ENCODE measurements at places on chromosomes 11 and 22.

DNA sequence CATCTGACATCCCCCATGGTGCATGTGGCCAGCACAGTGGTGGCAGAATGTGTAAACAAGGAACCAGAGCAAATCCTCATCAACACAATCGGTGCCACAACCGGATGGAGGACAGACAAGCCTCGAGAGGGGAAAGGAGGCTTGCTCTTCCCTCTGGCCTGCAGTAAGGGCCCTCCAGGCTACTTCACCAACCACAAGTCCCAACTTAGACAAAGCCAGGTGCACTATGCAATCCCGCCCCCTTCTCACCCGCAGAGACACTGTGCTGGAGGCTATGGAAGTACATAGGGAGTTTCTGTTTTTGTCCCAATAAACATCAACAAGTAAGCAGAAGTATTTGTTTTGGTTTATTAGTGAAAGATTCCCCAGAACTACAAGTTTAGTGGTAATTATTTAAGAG lies 54.3 kb downstream of the SPATA19 start:
- no peak for DNase-seq

DNA sequence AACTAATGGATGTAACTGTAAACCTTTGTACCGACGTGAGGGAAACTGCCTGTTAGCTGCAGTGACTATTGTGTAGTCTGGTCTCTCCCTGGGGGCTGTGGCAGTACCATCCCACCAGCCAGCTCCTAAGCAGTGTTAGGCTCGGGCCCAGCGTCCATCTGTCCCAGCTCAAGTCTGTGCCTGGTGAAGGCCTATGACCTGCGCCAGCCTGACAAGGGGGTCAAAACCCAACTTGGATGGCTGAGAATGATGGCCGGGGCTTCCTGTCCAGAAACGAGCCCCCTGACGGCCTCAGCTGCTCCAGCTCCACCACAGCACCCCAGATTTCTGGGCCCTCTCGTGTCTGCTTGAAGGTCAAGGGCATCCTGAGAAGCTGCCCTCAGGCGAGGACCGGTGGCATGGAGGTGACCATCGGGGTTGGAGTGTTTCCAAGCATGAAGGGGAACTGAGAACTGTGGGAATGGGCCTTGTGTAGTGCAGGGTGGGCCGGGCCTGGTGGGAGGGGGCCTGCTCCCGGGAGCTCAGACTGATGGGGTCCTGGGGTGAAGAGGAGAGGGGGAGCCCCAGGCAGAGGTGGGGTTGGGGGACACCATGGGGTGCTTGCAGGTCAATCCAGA lies 14.3 kb upstream of the SPI1 start:
- DNase-seq, result no peak

DNA sequence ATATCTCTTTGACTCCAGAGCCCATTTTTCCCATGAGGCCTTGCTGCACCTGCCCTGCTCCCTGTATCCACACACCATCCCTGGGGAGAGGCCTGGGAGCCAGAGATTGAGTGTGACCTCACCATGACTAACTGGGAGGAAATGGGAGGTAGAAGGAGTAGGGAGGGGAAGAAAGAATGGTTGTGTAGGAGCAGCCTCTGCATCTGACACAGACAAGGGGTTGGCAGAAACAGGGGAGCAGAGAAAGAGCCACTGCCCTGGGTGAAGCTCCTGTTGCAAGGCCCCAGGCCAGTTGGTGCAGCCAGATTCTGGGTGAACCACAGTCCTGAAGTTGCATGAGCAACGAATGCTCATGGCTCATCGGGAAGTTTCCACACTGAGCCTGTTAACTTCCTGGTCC lies 32.4 kb downstream of the POU2F3 start:
- no peak for DNase-seq

DNA sequence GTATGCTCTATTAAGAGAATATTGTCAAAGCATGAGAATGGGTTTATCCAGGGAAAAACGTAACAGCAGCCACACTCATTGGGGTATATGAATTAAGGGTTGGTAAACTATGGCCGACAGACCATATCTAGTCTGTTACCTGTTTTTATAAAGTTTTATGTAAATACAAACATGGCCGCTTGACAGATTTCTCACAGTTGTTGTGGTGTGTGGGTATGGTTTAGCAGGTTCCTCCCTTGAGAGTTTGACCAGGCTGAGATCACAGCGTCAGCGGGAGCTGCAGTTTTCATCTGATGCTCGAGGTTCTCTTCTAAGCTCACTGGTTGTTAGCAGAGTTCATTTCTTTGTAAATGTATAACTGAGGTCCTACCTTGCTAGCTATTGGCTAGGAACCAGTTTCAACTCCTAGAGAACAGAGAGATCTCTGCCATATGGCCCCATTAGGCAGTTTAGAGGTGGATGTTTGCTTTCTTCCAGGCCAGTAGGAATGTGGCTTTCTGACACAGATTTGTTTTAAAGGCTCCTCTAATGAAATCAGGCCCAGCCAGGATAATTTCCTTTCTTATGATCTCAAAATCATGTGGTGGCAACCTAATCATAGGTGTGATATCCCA lies 45.5 kb upstream of the GRIK4 start:
- DNase-seq, result no peak

GRCh38 chr11:34464591-34465051 lies 25.9 kb downstream of the CAT start:
- DNase-seq, result no peak

DNA sequence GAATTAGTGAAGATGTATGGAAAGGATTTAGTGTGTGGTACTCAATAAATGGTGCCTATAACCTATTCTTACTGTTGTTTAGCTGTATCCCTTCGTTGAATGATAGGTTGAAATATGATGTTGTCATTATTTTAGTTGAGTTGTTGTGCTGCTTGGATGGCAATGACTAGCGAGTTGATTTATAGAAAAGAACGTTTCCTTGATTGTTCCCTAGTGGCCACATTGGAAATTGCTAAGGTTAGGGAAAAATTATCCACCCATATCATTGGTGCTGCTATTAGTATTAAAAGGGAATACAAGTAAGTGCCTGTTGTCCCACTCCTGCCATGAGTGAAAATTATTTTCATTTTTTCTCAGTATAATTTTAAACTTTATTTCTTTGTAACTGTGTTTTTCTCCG lies 14.5 kb downstream of the EMSY start:
- no peak for DNase-seq

GRCh38 chr22:49432211-49432896 lies 395.3 kb downstream of the BRD1 start:
- DNase-seq, result no peak

DNA sequence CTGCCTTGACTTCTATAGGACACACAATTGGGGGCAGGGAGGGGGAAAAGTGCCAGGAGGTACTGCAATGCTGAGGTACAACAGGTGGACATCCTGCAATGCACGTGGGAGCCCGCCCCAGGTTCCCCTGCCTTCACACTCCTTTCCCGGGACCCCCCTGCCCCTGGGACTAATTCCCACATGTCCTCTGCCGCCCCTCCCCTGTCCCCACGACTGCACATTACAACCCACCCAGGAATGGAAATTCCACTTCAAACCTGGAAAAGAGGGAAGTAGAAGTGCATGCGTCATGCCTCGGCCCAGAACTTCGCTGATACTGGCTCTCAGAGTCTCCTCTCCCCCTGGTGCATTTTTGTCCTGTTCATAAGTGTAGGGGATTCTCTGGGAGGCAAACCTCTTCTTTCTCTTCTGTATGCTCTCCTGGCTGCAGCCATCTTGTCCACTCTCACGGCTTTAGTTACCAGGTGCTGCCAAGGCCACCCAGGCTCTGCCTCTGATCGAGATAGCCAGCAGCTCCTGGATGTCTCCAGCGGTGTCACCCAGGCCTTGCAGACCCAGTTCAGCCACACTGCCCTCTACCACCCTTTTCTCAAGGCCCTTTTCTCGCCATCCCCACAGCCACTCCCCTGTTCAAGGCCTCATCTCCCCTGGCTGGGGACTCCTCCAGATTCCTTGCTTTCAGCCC lies 43.7 kb downstream of the GDPD5 start:
- no peak for DNase-seq

- DNase-seq, result no peak
These were observed 137.7 kb upstream of the TEAD1 start for GRCh38 chr11:12536566-12536965.

DNA sequence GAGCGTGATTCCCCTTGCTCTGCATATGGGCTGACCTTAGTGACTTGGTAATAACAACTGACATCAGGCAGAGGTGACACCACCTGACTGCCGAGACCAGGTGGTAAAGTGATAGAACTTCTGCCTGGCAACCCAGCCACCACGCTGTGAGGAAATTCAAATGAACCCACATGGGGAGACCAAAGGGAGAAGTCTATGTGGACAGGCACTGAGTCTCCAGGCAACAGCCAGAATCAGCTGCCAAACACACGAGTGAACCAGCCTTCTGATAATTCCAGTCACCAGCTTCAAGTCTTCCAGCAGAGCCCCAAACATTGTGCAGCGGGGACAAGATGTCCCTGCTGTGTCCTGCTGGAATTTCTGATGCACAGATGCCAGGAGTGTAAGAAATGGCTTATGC lies 29.7 kb downstream of the SPATA19 start:
- DNase-seq, result no peak

- DNase-seq, result no peak
These were observed 19.8 kb upstream of the HMOX1 start for GRCh38 chr22:35361001-35361558.

GRCh38 chr22:46971099-46971763 lies 208.8 kb downstream of the TBC1D22A start:
- peak; percentile 39 for DNase-seq

DNA sequence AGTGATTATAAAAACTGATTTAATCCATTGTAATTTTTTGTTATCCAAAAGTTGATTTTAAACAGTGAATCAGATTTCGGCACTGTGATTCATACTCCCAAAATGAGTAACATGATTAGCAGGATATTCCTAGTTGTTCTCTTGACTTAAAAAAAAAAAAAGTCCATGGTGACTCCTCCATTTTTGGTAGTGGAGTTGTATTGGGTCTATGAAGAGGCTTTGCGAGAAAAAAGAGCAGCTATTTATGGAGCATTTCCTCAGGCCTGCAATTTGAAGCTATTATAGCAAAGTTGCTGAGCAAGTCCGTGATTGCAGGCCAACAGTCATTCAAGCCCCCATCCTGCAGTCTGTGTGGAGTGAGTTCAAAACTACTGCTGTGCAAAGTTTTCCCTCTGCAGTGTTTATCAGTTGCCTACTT lies 28.8 kb downstream of the YAP1 start:
- no peak for DNase-seq

- no peak for DNase-seq
These were observed 15.7 kb upstream of the CD59 start for GRCh38 chr11:33751878-33752277.

DNA sequence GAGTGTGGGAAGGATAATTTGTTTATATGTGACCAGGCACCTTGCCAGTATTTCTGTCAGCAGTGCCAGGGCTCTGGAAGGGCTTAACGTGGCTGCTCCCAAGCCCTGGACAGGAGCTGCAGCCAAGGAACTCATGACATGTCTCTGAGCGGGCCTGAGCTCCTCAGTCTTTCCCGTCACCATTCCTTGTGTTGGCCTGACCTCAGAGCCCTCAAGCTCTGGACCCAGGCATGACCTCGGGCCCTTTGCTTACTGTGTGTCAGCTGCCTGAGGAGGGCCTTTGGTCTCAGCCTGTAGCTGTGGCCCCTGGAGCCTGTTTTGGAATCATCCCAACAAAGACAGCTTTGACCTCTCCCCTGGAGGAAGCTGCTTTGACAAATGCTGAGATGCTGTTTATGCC lies 264.1 kb upstream of the PLET1 start:
- peak; percentile 21 for DNase-seq

- DNase-seq, result no peak
These were observed 52.8 kb upstream of the IGLL5 start for GRCh38 chr22:22834783-22835182.

DNA sequence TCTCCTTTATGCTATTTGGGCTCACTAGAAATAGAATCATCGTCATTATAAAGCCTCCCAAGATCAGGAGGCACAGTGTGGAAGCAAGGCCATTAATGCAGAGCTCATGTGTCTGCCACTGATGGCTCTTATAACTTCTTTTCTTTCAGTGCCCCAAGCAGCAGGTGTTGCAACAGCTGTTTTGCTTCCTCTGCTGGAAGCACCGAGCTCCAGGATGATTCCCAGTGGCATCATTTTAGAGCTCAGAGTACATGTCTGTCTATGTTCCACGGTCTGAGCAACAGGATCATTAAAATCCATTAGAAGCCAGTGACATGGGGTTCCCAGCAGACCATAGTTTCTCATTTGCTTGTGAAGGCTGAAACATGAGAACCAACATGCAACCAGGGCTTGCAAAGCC lies 803.0 kb upstream of the FAT3 start:
- no peak for DNase-seq

DNA sequence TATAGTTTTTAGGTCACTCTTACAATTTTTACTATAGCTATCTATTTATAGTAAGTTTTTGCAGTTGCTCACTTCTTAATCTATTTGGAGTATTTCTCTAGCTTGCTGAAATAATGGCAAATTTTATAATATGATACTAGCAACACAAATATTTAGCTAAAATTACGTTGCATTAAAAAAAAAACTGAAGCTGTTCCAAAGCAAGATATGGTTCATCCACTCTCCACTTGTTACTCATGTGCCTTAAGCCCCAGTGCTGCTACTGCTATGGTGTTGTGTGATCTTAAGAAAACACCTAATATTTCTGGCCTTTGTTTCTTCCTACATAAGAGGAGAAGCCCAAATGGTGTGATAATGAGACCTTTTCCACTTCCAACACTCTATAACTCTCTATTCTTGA lies 479 bp downstream of the MMP3 start:
- no peak for DNase-seq

DNA sequence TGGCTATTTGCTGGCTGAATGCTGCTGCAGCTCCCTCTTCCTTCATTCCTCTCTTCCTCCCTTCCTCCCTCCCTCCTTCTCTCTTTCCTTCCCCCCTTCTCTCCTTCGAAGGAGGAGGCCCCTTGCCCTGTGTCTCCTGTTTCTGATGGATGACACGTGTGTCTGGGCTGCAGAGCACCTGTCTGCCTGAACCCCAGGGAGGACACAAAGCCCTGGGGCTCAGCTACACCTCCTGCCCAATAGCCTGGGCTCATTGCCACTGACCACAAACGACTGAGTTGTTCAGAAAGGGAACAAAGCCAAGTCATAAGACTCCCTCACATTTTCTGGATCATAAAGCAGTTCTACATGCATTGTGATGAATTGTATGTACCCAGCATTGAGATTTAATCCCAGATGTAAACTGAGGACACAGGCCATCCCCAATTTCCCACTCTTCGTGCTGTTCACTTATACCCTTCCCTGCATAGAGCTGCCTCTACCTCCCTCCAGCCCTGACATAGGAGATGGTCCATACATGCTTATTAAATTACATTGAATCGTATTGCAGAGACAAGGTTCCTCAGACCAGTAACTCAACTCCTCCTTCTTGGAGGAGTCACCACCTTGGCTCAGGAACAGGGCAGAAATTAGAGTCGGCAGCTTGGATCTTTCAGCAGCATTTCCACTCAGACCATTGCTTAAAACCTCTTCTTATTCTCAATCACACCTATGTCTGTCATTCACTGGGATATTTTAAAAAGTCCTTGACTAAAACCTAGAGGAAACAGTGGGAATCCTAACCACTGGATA lies 1.2 kb downstream of the CSRP3 start:
- no peak for DNase-seq

GRCh38 chr22:32950366-32950765 lies 107.8 kb downstream of the SYN3 start:
- DNase-seq, result no peak
